GM04504 (cell line): ENCODE measurements at places on chromosomes 5 and 9.

DNA sequence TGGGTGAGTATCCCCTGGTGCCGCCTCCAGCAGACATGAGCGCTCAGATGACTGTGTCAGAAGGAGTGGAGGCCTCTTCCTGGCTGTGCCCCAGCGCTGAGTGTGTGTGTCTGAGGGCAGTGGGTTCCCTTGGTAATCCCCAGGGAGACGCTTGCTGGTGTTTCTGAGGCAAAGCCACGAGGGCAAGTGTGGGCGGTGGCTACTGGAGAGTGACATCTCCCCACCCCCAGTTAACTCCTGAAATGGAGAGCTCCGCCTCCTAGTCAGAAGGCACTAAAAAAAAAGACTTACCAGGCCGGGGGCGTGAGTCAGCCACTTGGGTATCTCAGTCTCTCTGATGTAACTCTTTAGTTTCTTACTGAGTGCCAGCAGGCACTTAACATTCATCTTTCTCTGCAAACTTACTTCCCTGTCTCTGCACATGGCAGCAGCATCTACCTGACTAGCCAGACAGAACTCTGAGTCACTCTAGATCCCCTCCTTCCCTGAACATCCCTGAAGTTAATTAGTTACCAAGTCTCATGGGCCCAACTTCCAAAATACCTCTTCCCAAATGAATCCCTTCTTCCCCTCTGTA lies 19.3 kb downstream of the ORM2 start:
- DNase-seq = peak; percentile 94

- DNase-seq = no peak
Measured at GRCh38 chr5:142697356-142698255, 11.7 kb upstream of the FGF1 start.

- DNase-seq = peak; percentile 89
Measured at GRCh38 chr5:57494104-57495098, 11.8 kb upstream of the ACTBL2 start.

- DNase-seq = peak; percentile 62
Measured at GRCh38 chr5:140642718-140643117, 3.5 kb downstream of the TMCO6 start.

DNA sequence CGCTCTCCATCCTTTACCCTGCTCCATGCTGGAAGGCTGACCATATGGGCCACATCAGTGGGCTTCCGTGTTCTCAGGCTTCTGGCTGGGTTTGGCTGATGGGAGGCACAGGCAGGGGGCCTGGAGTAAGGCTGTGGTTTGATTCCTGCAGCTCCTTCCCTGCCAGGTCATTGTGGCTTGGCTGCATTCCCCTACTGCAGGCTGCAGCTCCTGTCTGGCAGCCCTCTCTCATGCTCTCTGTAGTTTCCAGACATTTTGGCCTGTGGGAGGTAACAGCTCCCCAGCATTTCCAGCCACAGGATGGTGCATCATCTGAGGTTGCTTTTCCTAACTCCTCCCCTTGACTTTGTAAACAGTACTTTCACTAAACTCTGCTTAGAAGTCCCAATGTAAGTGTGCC lies 102.0 kb upstream of the PTPN3 start:
- DNase-seq = peak; percentile 17

- peak; percentile 90 for DNase-seq
Measured at GRCh38 chr5:181191526-181192336, 13.3 kb downstream of the TRIM7 start.

DNA sequence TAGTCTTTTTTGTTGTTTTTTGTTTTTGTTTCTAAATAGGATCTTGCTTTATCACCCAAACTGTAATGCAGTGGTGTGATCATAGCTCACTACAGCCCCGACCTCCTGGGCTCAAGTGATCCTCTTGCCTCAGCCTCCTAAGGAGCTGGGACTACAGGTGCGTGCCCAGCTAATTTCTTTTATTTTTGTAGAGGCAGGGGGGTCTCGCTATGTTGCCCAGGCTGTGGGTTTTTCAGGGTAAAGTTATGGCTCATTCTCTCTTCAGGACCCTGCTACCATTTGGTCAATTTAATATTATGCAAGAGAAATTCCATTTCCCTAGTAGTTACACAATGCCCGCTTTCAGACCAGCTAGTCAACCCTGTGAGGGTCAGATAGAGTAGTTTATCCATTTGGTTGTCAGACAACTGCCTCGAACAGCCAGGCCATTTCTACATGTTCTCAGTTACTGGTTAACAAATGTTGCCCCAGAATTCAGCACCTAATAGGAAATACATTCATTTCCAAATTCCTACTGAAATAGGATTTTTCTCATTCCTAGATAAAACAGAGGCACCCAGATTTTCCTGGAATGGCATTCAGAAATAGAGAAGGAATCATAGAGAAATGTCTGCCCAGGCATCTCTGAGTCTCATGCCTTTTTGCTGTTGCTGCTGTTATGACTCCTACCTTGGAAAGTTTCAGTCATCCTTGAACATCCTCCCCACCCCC lies 6.4 kb upstream of the GLIS3 start:
- DNase-seq = no peak

DNA sequence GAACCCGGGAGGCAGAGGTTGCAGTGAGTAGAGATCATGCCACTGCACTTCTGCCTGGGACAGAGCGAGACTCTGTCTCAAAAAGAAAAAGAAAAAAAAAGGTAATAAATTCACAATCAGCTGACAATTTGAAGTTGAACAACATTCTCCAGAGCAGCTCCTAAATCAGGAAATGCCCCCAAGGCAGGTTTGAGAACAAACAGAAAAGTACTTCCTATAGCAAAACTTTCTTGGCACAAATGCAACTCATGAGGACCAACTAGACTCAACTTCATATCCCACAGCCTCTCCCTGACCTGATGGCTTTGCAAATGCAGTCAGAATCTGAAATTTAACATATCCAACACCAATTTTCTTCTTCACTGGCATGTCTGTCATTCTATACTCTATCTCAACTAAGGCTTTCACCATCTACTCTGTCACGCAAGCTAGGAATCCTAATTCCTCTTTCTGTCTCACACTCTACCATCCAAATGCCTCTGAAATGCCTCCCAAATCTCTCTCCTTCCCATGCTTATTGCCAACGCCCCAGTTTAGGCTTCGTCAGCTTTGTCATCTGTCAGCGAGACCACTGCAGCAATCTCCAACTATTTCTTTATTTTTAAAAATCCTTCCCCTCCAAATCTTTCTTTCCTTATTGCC lies 113.3 kb downstream of the MAPKAP1 start:
- no peak for DNase-seq

DNA sequence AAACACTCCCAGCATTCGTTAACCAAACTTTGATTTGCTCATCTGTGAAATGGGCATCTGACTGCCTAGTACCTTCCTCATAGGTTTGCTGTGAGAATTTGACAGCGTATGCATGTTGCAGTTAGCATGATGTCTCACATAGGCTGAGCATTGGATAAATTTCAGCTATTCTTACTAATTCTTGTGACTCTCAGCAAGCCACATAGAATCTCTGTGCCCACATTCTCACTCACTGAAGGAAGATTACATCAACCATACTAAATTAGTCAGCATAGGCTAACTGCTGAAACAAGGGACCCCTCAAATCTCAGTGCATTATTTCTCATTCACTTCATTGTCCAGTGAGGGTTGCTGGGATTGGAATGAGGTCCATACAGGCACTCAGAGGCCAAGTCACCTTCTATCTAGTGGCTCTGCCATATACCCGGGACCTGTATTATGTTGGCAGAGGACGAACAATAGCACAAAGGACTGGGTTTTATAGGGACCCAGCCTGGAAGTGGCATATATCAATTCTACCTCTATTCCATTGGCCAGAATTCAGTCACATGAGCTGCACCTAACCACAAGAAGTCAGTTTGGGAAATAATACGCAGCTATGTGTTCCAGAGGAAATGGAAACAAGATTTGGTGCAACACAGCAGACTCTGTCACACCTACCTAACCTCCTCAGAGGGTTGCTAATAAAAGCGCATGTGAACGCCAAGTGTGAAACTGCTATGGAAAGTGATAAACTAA lies 4.2 kb upstream of the PTGER4 start:
- no peak for DNase-seq

DNA sequence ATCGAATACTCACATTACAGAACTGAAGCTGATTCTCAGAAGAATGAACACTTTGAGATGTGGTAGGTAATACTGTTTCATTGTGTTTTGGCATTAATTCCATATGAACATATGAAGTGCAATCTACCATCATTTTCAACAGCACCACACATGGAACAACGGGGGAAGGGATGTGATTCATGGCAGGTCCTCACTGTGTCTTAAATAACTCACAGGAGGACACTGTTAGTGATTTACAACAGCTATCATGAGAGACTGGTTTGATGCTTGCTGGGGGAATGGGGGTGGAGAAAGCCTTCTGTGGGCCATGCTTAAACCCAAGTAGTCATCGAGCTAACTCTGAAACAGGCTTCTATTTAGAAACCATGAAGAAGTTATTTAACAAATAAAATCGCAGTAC lies 232.9 kb downstream of the SPOCK1 start:
- no peak for DNase-seq

DNA sequence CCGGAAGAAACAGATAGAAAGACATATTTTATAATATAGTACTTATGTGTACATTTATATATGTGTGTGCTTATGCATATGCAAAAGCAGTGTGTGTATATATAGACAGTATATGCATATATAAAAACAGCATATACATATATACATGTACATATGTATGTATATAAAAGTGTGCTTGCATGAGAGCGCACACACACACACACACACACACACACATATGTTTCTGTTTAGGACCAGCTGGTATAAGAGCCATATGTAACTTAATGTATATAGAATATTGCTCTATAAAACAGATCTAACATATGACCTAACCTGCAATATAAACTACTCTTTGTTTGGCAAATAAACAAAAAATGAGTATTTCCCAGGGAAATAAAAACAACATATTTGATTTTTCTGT lies 65.1 kb upstream of the CDH9 start:
- DNase-seq = no peak

GRCh38 chr5:114325541-114325940 lies 36.3 kb upstream of the KCNN2 start:
- DNase-seq = no peak

GRCh38 chr5:52794519-52794918 lies 6.8 kb downstream of the ITGA1 start:
- no peak for DNase-seq

GRCh38 chr9:698276-698675 lies 143.2 kb upstream of the DMRT1 start:
- DNase-seq = no peak

GRCh38 chr9:70352802-70353201 lies 61.7 kb downstream of the KLF9 start:
- no peak for DNase-seq

GRCh38 chr5:132132138-132132537 lies 58.5 kb downstream of the CSF2 start:
- DNase-seq = no peak

- DNase-seq = no peak
Measured at GRCh38 chr5:58462623-58463230, 2.8 kb upstream of the PLK2 start.

DNA sequence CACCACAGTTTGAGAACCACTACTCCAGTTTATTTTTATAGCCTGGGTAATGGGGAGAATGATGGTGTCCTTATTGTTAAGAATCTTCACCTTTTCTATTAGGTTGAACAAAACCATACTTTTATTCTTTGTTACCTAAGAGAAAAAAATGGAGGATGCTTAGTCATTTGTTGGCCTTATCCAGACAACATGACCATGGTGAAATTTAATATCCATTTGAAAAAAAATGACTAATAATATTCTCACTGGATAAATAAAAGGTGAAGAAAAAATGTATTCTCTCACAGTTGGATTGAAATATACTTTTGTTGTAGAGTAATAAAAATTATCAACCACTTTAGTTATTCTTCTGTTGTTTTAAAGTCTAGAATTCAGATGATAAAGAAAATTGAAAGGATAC lies 5.8 kb upstream of the CCNH start:
- no peak for DNase-seq

GRCh38 chr9:16873126-16873802 lies 2.8 kb upstream of the BNC2 start:
- peak; percentile 50 for DNase-seq

DNA sequence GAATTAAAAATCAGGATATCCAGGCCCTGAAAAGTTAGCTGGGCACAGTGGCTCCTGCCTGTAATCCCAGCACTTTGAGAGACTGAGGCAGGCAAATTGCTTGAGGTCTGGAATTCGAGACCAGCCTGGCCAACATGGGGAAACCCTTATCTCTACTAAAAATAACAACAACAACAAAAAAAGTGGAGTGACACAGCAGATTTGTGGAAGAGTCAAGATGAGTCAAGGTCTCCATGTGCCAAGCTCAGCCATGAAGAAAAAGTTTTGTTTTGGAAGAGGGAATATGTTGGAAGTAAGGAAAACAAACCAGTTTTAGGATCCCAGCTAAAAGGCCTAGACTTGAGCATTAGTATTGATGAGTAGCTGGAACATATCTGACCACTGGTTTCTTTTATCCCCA lies 14.7 kb downstream of the LRRC70 start:
- peak; percentile 11 for DNase-seq

- peak; percentile 62 for DNase-seq
Measured at GRCh38 chr5:55816342-55816741, 34.8 kb upstream of the IL31RA start.

DNA sequence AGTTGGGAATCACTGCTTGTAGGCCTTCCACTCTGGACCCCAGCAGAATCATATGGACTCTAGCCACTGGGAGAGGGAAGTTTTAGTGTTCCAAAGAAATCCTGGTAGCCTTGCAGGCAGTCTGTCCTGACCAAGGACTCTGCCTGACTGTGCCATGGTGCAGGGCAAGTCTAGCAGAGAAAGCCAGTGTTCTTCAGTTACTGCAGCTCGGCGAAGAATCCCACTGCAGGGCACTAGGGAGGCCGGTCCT lies 20.3 kb upstream of the MATR3 start:
- no peak for DNase-seq

- no peak for DNase-seq
Measured at GRCh38 chr5:179486596-179487051, 63.7 kb upstream of the RUFY1 start.

GRCh38 chr9:69149321-69149807 lies 24.7 kb upstream of the TJP2 start:
- DNase-seq = no peak

- no peak for DNase-seq
Measured at GRCh38 chr5:53733853-53734252, 173.4 kb downstream of the NDUFS4 start.

- no peak for DNase-seq
Measured at GRCh38 chr9:115808695-115809094, 344.9 kb upstream of the PAPPA start.

DNA sequence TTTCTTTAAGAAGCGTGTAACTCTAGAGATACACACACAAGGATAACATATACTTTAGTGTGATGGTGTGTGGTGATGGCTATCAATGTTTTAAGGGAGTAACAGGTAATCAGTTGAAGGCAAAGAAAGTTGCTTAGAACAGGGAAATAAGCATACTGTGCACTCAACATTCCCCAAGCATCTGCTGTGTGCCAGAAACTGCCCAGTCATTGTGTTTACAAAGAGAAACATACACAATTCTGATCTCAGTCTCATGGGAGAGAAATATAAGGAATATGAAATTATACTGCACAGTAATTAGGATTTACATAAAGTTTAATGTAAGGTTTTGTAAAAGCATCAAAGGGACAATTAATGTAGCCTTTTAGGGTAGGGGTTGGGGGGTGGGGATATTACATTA lies 224.1 kb upstream of the TYRP1 start:
- no peak for DNase-seq
